ENCODE measurements at places on chromosomes 12 and 14.

GRCh38 chr12:103668520-103668919 lies 81.4 kb downstream of the STAB2 start:
- DNase-seq = no peak

GRCh38 chr12:64010069-64010686 lies 165.7 kb downstream of the SRGAP1 start:
- no peak for DNase-seq

DNA sequence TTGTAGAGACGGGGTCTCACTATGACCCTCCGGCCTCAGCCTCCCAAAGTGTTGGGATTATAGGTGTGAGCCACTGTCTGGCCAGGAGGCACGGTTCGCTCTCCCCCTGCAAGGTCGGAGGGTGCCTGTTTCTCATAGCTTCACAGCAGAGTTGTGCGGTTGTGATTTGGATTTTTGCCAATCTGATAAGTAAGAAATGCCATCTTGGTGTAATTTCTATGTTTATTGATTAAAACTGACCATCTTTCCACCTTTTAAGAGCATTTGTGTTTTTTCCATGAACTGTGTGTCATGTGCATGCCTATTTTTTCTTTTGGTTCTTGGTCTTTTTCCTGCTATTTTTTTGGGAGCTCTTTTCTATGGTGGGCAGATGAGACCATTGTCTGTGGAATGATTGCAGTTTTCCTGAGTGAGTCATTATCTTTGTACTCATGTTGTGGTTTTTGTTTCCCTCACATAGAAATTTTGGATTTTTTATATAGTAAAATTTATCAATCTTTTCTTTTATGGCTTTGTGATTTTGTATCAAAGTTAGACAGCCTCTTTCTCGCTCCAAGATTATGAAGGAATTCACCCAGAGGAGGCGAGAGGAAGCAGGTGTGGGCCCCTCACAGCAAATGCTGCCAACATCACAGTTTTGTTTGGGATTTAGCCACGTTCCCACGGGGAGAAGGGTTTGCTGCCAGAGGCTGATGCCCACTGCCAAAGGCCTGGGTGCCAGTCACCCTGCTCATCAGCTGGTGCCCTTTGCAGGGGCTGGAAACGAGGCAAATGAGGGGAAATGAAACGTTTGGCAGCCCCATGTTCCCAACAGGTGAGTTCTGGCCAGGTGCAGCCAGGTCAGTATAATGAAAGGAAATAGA lies 47.2 kb downstream of the RFX4 start:
- no peak for DNase-seq

DNA sequence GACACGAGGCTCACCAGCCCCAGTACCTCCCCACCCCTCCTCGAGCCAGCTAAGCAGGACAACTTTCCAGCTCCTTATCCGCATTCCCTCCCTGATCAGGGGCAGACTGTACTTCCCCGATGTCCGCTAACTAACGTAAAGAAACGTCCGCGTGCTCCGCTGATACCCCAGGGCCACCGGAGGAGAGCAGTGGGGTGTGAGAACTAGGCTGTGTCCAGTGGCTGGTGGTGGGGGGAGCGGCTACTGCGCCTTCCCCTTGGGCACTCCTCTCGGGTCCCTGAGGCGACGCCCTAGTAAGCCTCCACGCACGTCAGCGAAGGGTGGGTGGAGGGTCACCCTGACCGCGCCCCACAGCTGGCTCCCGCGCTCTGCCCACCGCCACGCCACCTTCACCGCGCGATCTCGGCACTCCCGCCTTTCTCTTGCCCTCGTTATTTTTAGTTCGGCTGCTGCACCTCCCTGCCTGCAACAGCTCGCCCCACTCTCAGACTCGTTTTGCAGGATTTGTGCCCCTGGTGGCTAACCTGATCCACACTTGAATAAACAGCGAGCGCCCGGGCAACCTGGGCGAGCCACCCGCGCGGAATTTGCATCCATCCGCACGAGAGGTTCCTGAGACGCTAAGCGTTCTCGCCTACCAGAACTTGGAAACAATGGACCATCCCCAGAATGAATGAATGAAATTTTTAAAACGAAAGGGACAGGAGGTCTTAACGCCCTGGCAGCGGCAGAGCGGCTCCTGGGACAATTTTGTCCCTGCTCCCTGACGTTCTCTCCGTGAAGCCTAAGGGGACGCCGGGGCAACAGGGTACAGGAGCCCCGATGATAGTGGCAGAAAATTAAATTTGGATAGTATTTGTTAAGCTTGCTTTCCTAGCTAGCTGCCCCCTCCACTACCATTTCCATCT lies 6.9 kb upstream of the BMP4 start:
- DNase-seq = no peak

- DNase-seq = no peak
Observed at GRCh38 chr12:2719392-2719791, 75.4 kb upstream of the FKBP4 start.

All from NCI-H187 treated with DMSO at 0.1 percent for 48 hours (cell line).